Lung (tissue), 17 donors: ENCODE measurements at places on chromosomes 3 and 15. TPM values are rescaled to one million over a fixed set of nuclear protein-coding genes. Genes with fewer than 3 reads are reported as not detected.

- no peak overlapping the region for H3K4me3 ChIP-seq
- H3K27me3 ChIP-seq = peaks cover 4% of the 10 kb centered on the region
Observed at GRCh38 chr3:39268549-39268900, 11.3 kb downstream of the CX3CR1 start.

DNA sequence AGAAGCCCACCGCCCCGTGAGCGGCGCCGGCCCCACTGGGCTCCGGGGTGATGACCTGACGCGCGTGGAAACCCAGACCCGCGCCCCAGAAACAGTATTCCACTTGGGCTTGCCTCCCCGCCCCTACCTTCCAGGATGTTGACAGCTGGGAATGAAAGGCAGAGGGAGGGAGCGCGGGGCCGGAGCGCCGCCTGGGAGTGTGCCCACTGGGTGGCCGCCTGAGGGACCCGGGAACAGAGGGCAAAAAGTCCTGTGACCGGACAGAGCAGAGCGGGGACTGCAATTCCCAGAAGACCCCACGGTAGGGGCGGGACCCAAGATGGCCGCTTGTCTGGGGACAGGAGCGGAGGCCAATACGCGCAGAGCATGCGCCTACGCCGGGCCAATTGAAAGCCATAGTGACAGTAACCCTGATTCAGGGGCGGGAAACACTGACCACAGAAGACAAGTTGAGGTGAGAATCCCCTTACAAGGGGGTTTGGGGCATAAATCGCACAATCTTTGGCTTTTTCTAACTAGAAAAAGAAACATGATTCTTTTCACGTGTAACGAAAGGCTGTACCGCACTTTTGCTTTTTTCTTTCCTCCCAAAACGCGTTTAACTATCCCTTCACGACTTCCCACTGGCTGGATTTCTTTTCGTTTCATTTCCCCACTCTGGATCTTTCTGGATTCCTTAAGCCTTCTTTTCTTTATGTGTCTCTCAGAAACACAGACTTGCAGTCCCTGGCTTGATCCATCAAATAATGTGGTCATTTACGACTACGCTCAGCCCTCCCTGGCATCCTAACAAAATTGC, at the start of gene FHIT:
FHIT (minus strand) TSS at position 279 of the 799 bp plus-strand sequence.
- peak within 1 kb of the TSS; percentile 88 for H3K27ac ChIP-seq
- peak within 1 kb of the TSS; percentile 61 for H3K4me3 ChIP-seq
- no peaks in the 10 kb centered on the region for H3K36me3 ChIP-seq
- H3K4me1 ChIP-seq = peaks cover 2% of the 10 kb centered on the region
- no peaks in the 10 kb centered on the region for H3K27me3 ChIP-seq

- H3K4me3 ChIP-seq = no peak overlapping the region
- no peak for DNase-seq
- H3K36me3 ChIP-seq = peaks cover 2% of the 10 kb centered on the region
Observed at GRCh38 chr15:84835661-84836337, 18.6 kb downstream of the ALPK3 start.

- no peak overlapping the region for H3K4me3 ChIP-seq
- H3K27ac ChIP-seq = no peak overlapping the region
- no peaks in the 10 kb centered on the region for H3K36me3 ChIP-seq
- no peaks in the 10 kb centered on the region for H3K4me1 ChIP-seq
- no peaks in the 10 kb centered on the region for H3K27me3 ChIP-seq
Observed at GRCh38 chr3:54861248-54862067, 66.4 kb downstream of the LRTM1 start.

Gene SMCO1
- not detected for total RNA-seq

- no peak overlapping the region for H3K27ac ChIP-seq
- no peaks in the 10 kb centered on the region for H3K4me1 ChIP-seq
- no peak for DNase-seq
- H3K36me3 ChIP-seq = no peaks in the 10 kb centered on the region
- no peak overlapping the region for H3K4me3 ChIP-seq
Observed at GRCh38 chr15:47027322-47027946, 689.9 kb upstream of the SEMA6D start.

- no peak overlapping the region for H3K4me3 ChIP-seq
- no peak overlapping the region for H3K27ac ChIP-seq
- no peak for DNase-seq
- no peaks in the 10 kb centered on the region for H3K27me3 ChIP-seq
- no peaks in the 10 kb centered on the region for H3K36me3 ChIP-seq
Observed at GRCh38 chr3:114892880-114893279, 254.2 kb downstream of the ZBTB20 start.

DNA sequence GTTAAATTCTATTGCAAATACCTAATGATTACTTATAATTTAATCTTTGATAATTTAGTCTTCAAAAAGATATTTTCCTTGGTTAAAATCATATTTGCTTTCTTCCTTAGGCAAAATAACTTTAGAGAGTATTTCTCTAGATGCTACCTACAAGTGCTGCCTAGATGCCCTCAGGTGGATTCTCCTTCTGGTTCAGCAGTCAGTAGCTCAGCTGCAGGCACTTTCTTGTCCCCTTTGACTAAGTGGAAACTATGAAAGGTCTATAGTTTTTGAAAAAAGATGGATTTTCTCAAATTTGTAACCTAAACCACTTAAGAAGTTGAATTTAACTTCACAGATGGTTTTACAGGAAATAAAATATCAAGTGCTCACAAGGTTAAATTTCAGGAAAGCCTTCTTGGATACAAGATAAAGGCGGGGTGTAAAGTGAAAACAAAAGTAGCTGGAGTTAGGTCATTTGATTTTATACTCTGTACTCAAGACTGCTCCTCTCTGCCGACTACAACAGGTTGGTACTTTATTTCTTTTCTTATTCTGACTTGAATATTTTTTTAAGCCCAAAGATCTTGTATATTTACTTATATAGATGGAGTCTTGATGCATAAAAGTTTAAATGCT, at the start of gene ACKR4:
ACKR4 (plus strand) TSS at position 455 of the 618 bp plus-strand sequence. CDS start 3,128 bp downstream, outside the sequence.
- H3K36me3 ChIP-seq = no peaks in the 10 kb centered on the region
- H3K27ac ChIP-seq = no peak within 1 kb of the TSS
- DNase-seq = no peak
- no peak within 1 kb of the TSS for H3K4me3 ChIP-seq
- no peaks in the 10 kb centered on the region for H3K27me3 ChIP-seq

- no peak for DNase-seq
- H3K36me3 ChIP-seq = no peaks in the 10 kb centered on the region
- H3K4me3 ChIP-seq = no peak overlapping the region
- H3K27me3 ChIP-seq = no peaks in the 10 kb centered on the region
Observed at GRCh38 chr3:8237893-8238292, 263.7 kb upstream of the LMCD1 start.

DNA sequence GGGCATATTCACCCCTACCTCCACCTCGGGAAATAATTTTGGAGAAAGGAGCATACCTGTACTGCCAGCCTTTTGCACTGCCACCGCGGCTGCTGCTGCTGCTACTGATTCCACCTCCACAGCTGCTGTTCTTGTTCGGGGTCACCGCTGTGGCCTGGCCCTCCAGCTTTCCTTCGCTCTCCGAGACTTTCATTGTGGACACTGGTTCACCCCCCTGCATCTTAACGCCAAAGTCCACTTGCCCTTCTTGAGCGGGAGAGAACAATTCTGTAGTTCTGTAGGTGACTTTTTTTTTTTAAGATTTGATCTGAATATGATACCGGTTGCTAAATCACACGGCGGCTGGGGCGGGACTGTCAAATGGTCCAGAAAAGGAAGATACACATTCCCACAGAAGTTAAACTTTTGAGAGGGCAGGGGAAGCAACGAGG, 701 bp downstream of the OSBPL11 start:
- peak overlapping the region; percentile 82 for H3K4me3 ChIP-seq
- no peaks in the 10 kb centered on the region for H3K27me3 ChIP-seq
- peak overlapping the region; percentile 92 for H3K27ac ChIP-seq
- no peaks in the 10 kb centered on the region for H3K36me3 ChIP-seq
- peaks cover 15% of the 10 kb centered on the region for H3K4me1 ChIP-seq
- no peak for DNase-seq

- DNase-seq = no peak
- no peak overlapping the region for H3K27ac ChIP-seq
- H3K36me3 ChIP-seq = peaks cover 19% of the 10 kb centered on the region
- H3K4me1 ChIP-seq = no peaks in the 10 kb centered on the region
- no peaks in the 10 kb centered on the region for H3K27me3 ChIP-seq
Observed at GRCh38 chr15:89187301-89187985, 33.9 kb downstream of the RLBP1 start.

GRCh38 chr3:67529337-67529736, 125.1 kb downstream of the SUCLG2 start:
- no peaks in the 10 kb centered on the region for H3K36me3 ChIP-seq
- DNase-seq = no peak
- H3K27ac ChIP-seq = no peak overlapping the region
- no peaks in the 10 kb centered on the region for H3K4me1 ChIP-seq
- no peaks in the 10 kb centered on the region for H3K27me3 ChIP-seq

Gene CERS3
- 0.23 TPM for total RNA-seq

GRCh38 chr3:8983591-8983990, 20.3 kb upstream of the RAD18 start:
- DNase-seq = no peak
- H3K27me3 ChIP-seq = no peaks in the 10 kb centered on the region
- no peaks in the 10 kb centered on the region for H3K36me3 ChIP-seq
- H3K27ac ChIP-seq = no peak overlapping the region

Gene LYZL4
- total RNA-seq = not detected

- DNase-seq = peak; percentile 13
- H3K27ac ChIP-seq = no peak overlapping the region
- peaks cover 20% of the 10 kb centered on the region for H3K36me3 ChIP-seq
- peak overlapping the region; percentile 83 for H3K4me3 ChIP-seq
- no peaks in the 10 kb centered on the region for H3K27me3 ChIP-seq
Observed at GRCh38 chr3:52769786-52770455, 819 bp downstream of the NEK4 start.

GRCh38 chr15:96261575-96262034, 68.9 kb upstream of the NR2F2 start:
- no peaks in the 10 kb centered on the region for H3K27me3 ChIP-seq
- H3K4me3 ChIP-seq = no peak overlapping the region
- H3K36me3 ChIP-seq = no peaks in the 10 kb centered on the region
- DNase-seq = no peak
- no peak overlapping the region for H3K27ac ChIP-seq

GRCh38 chr15:87618203-87618725, 638.3 kb downstream of the NTRK3 start:
- H3K36me3 ChIP-seq = no peaks in the 10 kb centered on the region
- no peak overlapping the region for H3K4me3 ChIP-seq
- DNase-seq = no peak
- H3K4me1 ChIP-seq = no peaks in the 10 kb centered on the region
- no peak overlapping the region for H3K27ac ChIP-seq

Gene RTP2
- not detected for total RNA-seq

Gene ZMYND10
- 117 TPM for total RNA-seq

Gene NUSAP1
- 6.5 TPM for total RNA-seq

Gene CSNK1G1
- total RNA-seq = 50.4 TPM

DNA sequence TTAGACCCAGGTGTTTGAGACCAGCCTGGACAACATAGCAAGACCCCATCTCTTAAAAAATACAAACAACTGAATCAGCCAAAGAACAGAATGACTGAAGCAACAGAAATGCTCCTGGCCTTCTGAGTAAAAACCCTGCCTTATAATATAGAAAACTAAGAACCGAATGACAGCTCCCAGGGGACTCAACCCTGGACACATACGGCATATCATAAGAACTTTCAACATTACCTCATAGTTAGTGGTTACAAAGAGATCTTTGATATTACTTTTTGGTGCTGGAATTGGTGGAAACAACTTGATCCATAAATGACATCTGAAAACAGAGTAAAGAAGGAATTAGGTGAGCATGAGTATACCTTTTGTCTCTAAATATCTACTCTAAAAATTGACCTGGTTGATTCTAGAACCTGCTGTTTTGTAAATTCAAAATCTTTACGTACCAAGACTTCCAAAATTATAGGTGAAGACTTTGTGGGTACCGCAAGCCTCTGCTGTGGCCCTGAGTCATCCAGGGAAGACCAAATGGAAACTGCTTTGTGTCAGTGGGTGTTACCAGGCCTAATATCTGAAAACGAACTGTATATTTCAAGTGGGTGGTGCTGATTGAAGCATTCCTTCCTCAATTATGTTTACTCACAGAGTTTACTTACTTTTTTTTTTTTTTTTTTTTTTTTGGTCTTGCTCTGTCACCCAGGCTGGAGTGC, 35.5 kb downstream of the IL5RA start:
- H3K4me3 ChIP-seq = no peak overlapping the region
- no peaks in the 10 kb centered on the region for H3K4me1 ChIP-seq
- no peak for DNase-seq
- H3K27ac ChIP-seq = no peak overlapping the region
- no peaks in the 10 kb centered on the region for H3K36me3 ChIP-seq

Gene ERICH6
- total RNA-seq = 0.49 TPM

DNA sequence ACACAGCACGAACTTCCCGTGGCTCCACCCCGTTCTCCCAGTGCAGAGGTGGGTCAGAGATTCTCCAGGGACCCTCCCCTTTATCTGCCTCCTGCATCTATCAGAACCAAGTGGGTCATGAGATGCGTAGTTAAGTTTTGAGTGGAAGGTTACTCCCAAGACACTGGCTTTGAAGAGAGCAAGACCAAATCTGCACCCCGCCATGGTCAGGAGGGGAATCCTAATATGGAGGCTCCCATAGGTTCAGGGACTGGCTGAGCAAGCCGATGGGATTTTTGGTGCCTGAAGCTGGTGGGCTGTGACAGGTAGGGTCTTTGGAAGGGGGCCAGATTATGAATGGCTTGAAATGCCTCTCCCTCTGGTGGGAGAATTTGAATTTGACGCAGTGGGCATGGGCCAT, 207.0 kb upstream of the NR2E3 start:
- no peaks in the 10 kb centered on the region for H3K36me3 ChIP-seq
- no peak overlapping the region for H3K4me3 ChIP-seq
- no peaks in the 10 kb centered on the region for H3K27me3 ChIP-seq
- DNase-seq = no peak

GRCh38 chr15:49467746-49468480, 44.9 kb downstream of the FGF7 start:
- no peaks in the 10 kb centered on the region for H3K36me3 ChIP-seq
- no peak overlapping the region for H3K4me3 ChIP-seq
- no peaks in the 10 kb centered on the region for H3K4me1 ChIP-seq
- H3K27ac ChIP-seq = no peak overlapping the region
- peak; percentile 69 for DNase-seq
